ENCODE measurements at places on chromosomes 5 and 9.

DNA sequence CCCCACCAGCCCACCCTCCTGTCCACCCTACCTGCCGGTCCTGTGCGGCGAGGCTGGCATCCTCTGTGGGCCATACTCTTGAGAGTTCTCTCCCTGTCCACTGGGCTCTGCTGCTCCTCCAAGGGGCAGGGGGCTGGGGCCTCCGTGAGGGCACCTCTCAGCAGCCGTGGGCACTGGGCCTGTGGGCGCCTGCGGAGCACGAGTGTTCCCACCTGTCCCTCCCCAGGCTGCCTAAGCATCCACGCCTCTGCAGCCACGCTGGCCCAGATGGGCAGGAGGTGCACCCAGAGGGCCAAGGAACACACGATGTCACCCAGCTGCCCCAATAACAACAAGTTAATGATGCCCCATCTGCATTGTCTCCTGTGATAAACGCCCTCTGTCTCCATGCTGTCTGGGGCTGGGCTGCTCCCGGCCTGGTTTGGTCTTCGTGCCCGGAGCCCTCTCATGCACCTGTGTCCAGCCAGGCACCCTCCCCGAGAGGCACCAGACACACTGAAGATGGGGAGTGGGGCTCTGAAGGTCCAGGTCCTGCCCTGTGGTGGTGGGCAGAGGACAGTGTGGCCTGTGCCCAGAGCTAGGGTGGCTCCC lies 114.5 kb downstream of the RXRA start:
- DNase-seq: no peak

DNA sequence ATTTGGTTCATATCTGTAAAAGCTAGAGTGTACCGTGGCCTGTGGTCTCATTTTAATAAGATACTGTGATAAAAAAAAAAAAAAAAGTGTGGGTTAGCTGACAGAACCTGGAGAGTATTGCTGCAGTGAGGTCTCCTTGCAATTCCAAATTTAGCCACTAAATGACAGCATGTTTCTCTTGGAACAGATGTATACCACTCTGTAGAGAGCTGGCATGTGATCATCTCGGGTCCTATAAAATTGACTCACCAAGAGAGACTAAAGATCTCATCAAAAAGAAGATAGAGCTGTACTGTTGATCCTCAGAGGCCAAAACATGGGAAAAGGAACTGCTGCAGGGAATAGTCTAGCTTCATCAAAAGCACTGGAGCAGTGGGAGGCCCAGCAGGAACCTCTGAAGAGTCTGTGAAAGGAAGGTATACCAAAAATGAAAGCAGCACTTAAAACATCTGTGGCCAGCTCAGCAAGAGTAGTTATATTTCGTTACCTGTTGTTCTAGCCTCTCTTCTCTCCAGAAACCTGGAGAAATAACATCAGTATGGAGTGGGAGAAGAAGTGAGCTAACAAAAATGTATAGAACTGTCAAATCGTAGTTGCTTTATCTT lies 826.8 kb downstream of the EFNA5 start:
- DNase-seq: no peak

GRCh38 chr9:10479172-10479571 lies 133.6 kb downstream of the PTPRD start:
- DNase-seq: no peak

DNA sequence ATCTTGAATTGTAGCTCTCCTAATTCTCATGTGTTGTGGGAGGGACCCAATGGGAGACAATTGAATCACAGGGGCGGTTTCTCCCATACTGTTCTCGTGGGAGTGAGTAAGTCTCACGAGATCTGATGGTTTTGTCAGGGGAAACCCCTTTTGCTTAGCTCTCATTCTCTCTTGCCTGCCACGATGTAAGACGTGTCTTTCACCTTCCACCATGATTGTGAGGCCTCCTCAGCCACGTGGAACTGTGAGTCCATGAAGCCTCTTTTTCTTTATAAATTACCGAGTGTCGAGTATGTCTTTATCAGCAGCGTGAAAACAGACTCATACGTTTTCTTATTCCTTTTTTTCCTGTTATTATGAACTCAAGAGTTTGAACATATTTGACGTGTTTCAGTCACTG lies 39.1 kb downstream of the RETREG1 start:
- no peak for DNase-seq

DNA sequence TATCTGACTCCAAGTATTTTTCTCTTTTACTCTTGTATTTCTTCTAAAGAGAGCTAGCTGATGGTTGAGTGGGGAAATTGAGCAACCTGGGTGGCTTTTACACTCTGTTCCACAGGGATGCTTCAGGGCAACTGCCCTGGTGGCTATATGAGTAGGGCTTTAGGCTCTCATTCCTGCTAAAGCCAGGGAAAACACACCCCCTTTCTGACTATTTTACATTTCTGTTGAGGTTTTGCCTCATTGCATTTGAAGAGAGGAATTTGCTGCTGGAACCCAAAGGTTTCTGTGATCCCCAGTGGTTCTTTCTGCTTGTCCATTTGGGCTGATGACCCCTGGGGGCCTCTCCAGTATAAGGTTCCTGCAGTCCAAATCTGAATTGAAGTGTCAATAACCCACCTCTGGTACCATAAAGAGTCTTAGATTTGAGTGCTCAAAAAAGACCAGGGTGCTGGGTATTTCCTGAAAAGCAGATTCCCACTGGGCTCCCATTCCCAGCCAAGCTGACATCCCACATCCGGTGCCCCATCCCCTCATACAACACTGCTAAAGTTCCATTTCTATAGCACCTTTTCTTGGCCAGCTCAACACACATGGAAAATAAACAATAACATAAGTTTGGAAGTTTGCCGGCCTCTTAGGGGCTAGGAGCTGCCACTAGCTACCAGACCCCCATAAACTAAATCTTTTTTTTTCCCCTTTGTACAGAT lies 59.5 kb downstream of the PAPPA start:
- no peak for DNase-seq

GRCh38 chr9:121662891-121663580 lies 11.6 kb downstream of the DAB2IP start:
- DNase-seq: no peak

DNA sequence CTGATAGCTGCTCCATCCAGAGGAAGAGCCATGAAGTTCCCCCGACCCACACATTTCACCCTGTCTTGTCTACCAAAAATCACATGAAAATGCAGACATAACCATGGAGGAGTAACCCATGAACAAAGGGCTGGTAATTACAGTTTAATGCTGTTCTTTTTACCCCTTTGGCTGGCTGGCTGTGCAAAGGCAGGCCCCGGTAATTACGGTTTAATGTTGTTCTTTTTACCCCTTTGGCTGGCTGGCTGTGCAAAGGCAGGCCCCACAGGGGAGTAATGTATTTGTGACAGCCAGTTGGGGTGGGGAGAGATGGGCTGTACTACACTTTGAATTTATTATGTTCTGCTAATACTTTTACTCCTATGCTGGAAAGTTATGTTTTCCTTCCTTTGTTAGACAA lies 41.7 kb downstream of the PIK3R1 start:
- DNase-seq: no peak

DNA sequence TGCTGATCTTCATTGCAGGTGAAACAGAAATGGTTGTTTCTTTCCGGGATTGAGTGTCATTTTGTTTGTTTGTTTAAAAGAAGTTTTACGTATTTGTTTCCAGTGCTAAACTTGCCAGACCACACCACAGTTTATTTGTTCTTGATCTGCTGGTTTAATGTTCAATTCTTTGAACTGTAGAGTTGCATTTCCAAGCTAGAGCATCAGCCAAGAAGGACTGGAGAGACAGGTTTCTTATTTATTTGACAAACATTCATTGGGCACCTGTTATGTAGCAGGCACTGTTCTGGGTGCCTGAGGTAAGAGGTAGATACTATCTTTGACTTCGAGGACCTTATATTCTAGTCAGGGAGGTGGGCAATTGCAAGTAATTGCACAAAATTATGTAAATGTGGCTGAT lies 45.0 kb downstream of the MCCC2 start:
- no peak for DNase-seq

DNA sequence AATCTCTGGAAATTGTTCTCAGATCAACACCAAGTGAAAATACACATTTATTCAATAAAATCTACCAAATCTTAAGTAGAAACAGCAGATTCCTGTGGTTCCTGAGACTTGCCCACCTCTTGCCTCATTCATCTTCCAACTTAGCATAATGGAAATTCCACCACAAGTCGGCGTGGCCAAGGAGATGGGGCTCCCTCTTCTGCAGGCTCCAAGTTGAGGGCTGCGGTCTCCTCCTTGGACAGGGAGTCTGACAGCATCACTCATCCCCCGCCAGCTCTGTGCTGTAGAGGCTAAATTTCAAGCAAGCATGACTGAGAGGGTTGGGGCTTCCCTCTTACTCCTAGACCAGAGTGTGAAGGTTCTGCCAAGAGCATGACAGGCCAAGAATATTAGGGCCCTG lies 273.7 kb downstream of the DIRAS2 start:
- no peak for DNase-seq

DNA sequence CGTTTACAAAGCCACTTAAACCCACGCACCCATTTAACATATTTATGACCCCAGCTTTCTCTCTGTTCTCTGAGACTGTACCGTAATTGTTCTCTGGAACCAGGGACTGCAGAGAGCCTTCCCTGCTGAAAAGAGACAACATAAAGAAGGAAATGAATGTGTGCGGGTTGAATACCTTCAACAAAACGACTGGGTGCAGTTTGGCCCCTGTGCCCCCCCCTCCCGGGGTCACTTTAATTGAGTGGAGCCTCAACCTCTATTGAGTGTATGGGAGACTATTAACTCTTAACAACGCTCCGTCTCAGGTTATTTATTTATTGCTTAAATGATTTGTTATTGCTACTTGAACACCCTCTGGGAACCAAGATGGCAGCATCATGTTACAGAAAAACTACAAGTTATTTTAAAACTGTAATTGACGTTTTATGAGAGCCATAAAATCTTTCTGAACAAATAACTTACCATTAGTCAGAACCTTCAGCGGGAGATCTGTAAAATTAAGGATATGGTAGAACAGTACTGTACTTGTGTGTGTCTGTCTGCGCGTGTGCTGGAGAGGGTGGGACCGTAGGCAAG lies 70.6 kb downstream of the GAS1 start:
- no peak for DNase-seq

Measured in stimulated activated CD4-positive, alpha-beta T cell treated with anti-CD3 and anti-CD28 coated beads, TNF-alpha, amount 100 ng/mL, for 1 hour (primary cell).